ENCODE measurements at places on chromosomes 6 and 20.

- DNase-seq, result no peak
Observed at GRCh38 chr6:34522761-34523160, 33.4 kb downstream of the SPDEF start.

GRCh38 chr20:10521068-10521831 is 86.1 kb downstream of the SLX4IP start:
- DNase-seq, result no peak

DNA sequence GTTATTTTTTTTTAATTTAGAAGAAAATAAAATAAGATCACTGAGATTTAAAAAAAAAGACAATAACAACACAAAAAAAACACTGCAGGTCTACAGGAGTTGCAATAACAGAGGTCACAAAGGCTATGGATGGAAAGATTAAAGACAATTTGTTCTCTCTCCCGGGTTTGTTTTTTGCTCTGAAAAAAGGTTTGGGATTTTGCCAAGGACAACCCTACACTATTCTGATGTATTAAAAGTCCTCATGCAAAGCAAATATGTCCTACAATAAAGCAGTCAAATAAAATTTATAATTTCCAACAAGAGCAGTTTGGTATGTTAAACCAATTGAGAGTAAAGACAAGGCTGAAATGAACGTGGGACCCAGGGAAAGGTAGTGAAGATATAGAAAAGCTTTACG is 55.6 kb downstream of the PTPRK start:
- no peak for DNase-seq

GRCh38 chr6:27812078-27812804 is 100.0 kb downstream of the OR2B2 start:
- no peak for DNase-seq

DNA sequence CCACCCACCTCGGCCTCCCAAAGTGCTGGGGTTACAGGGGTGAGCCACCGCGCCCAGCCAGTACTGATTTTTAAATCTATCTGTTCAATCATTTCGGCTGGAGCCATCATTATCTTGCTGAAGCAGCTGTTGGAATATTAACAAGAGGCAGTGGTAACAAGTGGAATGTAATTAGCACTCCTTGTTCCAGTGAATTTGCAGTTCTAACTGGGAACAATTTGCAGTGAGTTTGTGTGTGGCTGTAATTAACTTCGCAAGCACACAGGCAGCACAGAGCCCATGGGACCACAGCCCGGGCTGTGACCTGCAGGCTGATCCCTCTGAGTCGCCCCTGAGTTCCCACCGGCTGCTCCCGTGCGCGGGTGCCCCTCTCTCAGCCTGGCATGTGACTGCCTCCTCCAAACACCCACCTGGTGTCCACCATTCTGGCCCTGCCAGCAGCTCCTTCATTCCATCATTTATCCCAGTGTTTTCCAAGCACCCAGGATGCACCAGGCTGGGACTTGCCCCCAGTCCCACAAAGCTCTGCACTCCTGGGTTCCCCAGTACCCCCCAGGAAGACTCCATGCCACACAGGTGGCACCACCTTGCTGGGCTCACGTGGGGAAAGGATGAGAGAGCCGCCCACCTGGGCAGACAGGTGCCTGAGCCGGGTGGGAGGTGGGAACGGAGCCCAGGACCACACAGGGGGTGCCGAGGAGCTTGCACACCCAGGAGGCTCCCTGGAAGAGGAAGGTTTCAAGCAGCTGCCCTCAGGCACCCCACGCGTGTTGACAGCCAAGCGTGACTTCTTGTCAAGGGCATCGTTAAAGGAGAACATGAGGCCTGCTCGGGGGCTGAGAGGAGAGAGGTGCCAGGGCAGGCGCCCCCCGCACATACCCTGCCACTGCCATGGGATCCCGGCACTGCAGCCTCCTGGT is 75.2 kb downstream of the YTHDF1 start:
- no peak for DNase-seq

DNA sequence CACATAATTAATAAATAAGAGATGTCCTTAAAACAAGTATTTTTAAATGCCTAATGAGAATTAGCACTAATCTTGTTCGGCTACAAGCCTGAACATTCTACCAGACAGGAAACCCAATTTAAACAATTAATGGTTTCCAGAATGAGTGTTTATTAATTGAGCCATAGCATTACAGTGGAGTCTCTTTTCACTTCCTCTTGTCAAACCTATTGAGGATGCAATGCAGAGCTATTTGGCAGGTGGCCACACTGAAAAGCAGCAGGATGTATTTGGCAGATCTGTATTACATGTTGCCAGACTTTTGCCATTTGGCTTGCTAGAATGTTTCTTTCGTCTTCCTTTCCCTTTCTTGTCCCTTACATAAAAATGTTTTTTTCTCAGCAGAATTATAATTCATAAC is 475.2 kb upstream of the MARCKS start:
- no peak for DNase-seq

DNA sequence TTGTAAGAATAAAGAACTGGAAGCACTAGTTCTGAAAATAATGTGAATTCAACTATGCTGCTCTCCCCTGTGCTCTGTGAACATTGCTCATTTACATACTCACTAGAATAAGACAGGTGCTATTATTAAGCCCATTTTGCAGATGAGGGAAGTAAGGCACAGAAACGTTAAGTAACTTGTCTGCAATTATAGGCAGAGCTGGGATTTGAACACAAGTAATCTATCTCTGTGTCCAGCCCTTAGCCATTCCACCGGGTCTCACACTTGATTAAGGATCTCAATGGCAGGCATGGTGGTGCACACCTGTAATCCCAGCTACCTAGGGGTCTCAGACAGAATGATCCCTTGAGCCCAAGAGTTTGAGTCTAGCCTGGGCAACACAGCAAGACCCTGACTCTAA is 357.7 kb downstream of the CD83 start:
- no peak for DNase-seq

GRCh38 chr6:109690737-109691621 is at the start of the genes AK9 and FIG4:
Gene AK9 (minus strand): TSS chr6:109691202. CDS start chr6:109675745, 15,457 bp downstream.
Gene FIG4 (plus strand): TSS chr6:109691296. CDS start chr6:109691436, 140 bp downstream.
- DNase-seq, result no peak

All from cortex of kidney (tissue), 1 donor.